Upper lobe of left lung (tissue), 6 donors: ENCODE measurements at places on chromosomes 7 and 10. TPM values are rescaled to one million over a fixed set of nuclear protein-coding genes. Genes with fewer than 3 reads are reported as not detected.

Gene DYDC1
- total RNA-seq: 8.7 TPM

DNA sequence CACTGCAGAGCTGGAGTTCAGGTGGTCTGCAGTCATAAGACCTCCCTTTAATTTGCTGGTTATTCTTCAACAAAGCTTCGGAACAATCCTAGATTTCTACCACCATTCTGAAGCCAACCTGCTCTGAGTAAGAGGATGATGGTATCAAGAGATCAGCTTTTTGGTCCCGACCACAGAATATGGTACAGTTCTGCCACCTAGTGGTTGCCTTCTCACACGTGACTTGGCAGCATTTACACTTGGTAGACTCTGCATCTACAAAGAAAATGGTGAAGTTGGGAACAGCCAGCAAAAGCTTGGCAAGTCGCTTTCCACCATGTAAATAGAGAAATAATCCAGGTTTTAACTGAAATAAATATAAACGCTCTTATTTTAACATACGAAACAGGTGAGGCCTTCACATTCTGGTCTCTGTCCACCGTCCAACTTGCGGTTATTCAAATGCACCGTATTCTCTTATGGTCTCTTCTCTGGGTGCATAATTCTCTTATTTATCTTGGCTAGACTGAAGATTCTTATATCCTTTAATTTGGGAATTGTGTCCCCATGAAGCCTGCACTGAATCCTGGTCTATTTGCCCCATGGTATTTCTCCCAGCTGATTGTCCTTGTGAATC is 173.9 kb upstream of the GRM3 start:
- DNase-seq: no peak

DNA sequence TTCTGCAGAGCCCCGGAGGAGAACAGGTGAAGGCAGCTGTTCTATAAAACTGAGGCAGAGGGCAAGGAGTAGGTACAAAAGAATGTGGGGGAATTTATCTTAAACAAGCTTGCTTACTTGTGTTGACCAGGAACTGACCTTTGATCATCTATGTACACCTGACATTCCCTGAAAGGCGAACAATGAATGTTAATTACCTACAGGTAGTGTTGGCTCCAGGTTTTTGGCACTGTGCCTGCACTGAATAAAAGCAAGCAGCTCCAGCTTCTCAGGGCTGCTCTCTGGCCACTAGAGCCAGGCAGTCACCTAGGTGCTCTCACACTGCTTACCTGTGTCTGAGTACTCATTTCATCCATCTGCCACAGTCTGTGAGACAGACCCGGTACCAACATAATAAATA is 87.0 kb downstream of the RAPGEF5 start:
- DNase-seq: no peak

Gene HOXA11
- total RNA-seq: not detected

DNA sequence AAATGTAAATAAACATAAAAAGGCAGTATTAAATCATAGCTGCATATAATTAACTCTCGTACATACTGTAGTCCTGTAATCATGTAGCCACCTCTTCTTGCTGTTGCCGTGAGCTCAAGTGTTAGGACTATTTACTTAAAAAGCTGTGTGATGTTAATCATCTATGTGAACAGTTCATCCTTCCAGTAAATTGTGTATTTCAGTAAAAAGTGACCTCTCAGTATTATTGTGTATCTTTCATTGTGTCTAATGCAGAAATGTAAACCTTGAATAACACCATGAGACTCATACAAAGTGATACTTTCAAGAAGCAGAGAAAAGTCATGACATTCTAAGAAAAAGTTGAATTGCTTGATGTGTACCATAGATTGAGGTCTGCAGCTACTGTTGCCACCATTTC is 38.0 kb downstream of the ADD3 start:
- no peak for DNase-seq

GRCh38 chr7:152132812-152133211 is 107.3 kb downstream of the GALNT11 start:
- DNase-seq: no peak

Gene CDK14
- 29.7 TPM for total RNA-seq

DNA sequence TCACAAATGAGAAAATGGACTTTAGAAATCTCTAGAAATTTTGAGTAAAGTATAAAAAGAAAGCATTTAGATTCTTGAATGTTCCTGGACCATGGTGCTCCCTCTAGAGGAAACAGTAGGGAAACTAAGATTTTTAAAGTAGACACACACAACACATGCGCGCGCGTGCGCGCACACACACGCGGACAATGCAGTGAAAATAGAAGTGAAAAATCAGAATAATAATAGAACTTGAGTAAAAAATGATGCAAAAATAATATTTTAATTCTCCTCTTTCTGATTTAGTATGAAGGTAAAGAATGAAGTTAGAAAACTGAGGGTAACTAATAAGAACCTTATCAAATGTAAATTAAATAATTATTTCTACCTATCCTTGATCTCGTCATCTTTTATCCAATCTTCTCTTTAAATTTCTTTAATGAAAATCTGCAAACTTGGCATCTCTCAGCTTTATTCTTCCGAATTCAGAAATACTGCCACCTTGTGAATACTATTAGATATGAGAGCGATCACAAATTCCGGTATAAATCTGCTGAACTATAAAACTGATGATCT is 117.0 kb upstream of the AMPH start:
- no peak for DNase-seq

DNA sequence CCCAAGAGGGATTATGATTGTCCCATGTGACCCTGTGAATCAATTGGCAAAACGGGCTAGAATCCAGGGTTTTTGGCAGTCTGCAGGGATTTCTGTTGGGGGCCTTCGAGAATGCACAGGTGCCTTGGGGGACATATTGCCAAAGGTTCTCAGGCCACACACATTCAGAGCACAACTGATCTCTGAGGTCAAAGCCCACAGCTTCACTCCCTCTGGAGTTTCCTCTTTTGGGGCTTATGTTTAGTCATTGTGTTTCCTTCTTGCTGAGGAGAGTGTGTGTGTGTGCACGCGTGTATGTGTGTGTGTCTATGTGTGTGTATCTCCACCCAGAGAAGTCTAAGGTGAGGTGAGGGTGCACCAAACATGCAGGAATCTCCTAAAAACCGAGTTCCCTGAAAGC is 8.8 kb downstream of the PPIF start:
- peak; percentile 25 for DNase-seq

GRCh38 chr7:81469869-81470723 is 299.8 kb downstream of the HGF start:
- DNase-seq: no peak

DNA sequence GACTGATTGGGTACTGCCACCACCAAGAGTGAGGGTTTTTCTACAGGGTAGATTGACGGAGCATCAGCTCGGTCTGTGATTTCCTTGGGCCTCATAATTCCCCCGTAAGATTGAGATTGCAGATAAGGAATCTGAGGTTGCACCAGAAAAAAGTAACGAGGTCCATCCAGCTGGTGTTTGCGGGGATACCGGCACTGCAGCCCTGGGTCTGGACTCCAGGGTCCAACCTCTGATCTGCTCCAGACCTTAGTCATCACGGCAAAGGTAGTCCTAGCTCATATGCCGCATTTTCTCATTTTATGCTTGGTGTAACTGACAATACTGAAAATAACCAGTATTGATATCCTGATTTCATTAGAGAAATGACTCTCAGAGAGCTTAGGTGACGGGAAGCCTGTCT is 3.9 kb downstream of the CARD11 start:
- no peak for DNase-seq

- DNase-seq: no peak
These were observed 270.1 kb upstream of the SHH start for GRCh38 chr7:156082048-156083040.

Gene SLC16A9
- 1.0 TPM for total RNA-seq

GRCh38 chr7:44398511-44398911 is 73.1 kb upstream of the CAMK2B start:
- DNase-seq: no peak

Gene STEAP1
- total RNA-seq: 15.3 TPM

DNA sequence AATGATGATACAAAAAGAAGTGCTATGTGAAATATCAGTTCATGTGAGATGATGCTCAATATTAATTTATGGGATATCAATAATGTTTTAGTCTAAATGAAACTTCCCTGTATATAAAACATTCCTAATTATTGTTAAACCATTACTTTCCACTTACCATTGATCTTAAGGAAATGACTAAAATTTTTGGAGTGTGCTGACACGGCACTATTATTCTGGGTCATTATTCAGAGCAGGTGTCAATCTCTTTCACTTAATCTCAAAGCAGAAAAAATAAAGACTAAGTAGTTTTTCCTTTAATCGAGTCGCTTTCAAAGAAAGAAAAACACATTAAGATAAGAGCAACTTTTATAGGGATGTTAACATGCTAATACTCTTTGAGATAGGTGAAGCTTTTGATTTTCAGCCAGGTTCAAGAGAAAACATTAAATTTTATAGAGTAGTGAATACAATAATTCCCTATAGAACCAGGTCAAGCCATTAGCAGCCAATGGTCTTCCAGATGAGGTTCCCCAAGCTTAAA is 11.4 kb upstream of the CREB5 start:
- no peak for DNase-seq

Gene ASB13
- 27.2 TPM for total RNA-seq

- DNase-seq: no peak
These were observed 108.7 kb downstream of the PLCE1 start for GRCh38 chr10:94102436-94102835.

DNA sequence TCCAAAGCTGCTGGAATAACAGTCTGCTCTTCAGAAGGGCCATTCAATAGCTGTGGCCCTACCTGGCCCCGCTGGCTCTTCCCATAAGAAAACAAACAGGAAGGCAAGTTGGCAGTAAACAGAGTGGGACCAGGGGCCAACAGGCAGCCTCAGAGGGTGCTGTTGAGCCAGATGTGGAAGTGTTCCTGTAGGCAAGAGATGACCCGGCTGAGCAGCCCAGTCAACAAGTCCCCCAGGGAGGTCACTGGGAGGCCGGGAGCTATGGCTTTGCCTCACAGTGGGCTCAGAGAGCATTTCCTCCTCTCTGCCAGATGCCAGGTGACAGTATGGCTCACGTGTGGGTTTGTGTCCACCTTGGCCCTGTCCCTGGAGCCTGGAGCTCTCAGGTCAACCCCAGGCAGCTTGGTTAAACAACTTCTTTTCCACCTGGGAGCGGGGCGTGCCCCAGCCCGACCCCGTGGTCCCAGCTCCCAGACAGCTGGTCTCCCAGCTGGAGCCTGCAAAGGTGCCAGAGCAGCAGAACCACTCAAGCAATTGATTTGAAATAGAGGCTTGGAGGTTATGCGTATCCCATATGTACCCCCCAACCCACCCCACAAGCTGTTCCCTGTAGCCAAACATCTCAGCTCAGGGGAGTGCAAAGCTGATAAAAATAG is 33.8 kb upstream of the LOXL4 start:
- no peak for DNase-seq

GRCh38 chr7:95493247-95493646 is 7.5 kb downstream of the ASB4 start:
- DNase-seq: no peak

GRCh38 chr10:122478971-122479370 is 17.6 kb downstream of the HTRA1 start:
- no peak for DNase-seq

Gene CLCN1
- total RNA-seq: not detected

DNA sequence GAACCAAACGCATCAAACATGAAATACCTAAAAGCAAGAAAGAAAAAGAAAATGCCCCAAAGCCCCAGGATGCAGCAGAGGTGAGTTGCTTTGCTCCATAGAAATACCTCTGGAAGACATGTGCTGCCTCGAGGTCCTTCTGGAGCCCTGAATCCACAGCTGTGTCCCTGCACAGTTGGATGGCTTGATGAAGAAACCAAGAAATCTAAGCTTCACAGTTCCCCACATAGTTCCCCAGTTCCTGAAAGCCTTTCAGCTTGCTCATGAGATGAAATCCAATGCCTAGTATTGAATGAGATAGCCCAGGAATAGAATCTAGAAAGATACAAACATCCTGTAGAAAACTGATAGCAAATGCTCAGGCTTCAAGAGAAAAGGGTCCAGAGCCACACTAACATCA is 182.8 kb downstream of the RTKN2 start:
- no peak for DNase-seq

Gene SERPINE1
- total RNA-seq: 28.7 TPM

DNA sequence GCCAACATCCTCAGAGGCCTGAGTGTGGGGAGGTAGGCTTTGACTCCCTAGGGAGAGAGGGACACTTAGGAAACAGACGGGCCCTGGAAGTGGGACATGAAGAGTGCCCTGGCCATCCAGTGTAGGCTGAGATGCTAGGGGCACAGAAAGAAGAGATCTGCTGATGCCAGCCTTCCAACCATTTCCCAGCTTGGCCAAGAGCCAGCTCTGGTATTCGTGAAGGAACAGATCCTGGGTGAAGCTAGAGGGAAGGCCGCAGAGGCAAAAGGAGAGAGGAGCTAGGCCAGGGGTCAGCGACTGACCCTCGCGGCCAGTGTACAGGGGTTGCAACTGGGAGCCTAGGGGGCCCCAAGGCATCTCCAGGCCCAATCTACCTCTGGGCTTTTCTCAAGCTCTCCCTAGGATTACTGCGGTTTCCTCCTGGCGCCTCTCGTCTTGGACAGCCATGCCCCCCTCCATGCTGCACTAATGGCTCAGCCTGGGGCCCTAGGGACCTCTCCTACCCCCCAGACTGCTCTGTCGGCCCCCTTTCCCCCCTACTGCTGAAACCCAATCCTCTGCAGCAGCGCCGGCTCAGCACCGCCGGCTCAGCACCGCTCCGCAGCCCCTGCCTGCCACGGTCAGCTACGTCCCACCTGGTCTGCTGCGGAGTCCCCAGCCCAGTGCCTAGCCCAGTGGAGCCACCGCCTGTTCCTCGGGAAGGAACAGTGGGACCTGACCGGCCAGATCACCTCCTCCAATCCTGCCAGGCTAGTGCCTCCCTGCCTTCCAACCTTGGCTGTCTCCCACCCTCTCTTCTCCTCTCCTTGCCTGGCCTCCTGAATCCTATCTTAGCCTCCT is at the start of gene ASIC3:
TSS of gene ASIC3 (plus strand) at position 556 of the 840 bp plus-strand sequence. CDS start 355 bp downstream, outside the sequence.
- DNase-seq: no peak

GRCh38 chr7:8114175-8114574 is 145.6 kb downstream of the GLCCI1 start:
- no peak for DNase-seq

GRCh38 chr7:8282162-8282561 is 20.2 kb upstream of the ICA1 start:
- no peak for DNase-seq

Gene CASP7
- 17.4 TPM for total RNA-seq

DNA sequence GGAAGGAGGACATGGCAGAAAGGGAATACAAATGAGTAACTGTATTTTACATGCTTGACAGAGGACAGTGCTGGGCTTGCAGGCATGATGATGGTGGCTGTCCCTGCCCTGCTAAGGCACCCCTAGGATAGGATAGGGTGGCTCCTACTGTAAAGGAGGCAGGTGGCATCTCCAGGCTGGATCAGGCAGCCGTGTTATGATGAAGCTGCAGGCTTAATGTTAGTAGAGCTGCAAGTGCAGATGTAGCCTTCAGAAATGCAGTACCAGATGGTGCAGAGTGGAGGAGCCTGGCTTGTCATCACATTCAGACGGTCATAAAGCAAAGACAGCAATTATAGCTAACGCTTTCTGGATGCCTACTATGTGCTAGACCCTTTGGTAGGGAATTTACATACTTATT is 287.9 kb upstream of the PODXL start:
- DNase-seq: no peak
